ENCODE measurements at places on chromosomes 11 and 22.

- DNase-seq = no peak
Measured at GRCh38 chr11:78193806-78194205, 5.1 kb downstream of the USP35 start.

DNA sequence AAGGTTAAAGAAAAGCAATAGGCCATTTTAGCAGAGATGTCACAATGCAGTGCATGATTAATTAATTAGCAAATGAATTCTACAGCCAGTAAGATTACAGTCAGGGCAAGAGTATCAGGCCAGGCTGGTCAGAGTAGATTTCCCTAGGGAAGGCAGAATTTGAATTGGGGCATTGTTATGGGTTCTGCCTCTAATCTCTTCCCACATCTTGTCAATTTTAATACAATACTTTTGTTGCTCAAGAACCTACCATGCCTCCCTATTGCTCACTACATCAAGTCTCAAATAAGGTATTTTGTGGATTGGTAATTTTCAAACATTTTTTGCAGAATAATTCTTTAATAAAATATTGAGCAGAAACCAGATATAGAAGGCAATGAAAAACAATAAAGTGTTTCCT lies 103.7 kb downstream of the CCDC81 start:
- no peak for DNase-seq

DNA sequence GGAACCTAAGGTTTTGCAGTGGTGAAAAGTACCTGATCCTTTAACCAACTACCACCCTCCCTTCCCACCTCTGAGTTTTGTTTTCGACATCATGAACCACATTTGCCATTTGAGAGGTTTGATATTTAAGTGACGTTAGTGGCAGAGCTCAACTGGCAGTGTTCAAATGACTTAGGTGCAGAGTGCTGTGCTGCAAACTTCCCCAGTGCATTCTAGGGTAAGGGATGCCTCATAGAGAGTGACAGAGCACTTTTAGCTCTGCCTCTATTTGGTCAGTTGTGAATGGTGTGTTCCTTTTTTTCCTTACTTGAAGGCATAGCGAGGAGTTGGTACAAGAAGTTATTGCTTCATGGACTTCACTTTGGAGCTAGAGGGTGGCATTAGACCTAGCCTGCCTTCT lies 9.4 kb downstream of the BMAL1 start:
- DNase-seq = no peak

DNA sequence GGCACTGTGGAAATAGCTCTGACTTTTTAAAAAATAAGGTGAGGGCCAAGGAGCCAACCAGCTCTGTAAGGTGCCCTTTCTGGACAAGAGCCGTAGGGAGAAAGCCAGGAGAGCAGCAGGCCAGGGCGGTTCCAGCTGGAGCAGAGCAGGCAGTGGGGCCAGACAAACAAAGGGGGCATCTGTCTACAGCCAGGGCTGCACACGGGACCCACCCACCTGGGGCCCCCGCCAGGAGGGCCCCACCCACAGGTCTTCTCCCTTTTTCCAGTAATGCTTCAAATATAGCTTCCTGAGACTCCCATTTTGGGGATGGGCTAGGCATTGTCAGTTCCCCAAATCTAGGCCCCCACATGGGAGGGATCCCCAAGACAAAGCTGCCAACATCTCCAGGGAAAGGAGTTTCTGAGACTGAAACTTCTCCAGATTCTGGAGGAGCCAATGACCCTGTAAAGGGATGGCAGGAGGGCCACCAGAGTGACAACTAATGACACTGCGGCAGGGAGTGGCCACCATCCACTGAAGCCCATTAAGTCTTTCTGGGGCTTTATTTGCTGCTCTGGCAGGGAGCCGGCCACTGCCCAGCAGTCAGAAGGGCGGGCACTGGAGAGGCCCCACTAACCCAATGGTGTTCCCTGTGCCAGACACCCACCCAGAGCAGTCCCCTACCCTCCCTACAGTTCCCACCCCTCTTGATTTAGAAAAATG lies 1.9 kb downstream of the ZFTA start:
- DNase-seq = no peak

DNA sequence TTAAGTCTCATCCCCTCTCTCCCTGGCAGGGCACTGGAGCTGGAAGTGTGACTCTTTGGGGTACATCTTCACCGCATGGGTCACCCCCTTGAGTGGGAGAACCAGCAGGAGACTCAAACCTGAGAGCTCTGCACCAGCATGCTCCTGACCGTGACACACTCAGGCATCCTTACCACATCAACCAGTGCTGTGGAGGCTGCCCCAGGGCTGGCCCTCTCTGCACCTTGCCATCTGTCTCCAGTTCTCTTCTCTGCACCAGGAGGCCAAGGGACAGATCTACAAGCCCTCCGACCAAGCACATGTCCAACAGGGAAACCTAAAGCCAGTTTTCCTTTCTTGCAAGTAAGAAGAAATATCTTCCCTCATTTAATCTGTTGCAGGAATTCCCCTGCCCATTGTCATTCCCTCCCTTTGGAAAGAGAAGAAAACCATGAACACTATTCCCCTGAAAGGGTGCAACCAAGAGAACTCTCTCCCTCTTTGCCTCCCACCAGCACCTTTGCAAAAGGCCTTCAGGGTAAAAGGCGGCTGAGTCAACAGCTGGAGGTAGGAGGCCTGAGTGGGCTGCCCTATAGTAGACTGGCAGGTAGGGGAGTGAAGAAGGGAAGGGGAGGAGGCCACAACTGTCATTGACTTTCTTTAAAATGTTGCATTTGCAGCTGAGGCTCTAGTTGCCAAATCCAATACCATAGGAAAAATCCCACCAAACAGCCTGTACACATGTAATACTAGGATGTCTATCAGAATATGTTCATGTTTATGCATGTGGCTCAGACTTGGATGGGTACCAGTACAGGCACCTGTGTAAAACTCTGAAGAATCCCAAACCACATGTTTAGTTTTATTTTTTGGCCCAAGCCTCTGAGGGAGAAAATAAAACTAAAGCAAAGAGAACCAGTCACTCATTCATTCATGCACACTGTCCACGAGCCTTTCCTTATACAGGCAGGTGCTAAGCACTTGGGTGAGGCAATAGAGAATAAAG lies 117.0 kb downstream of the WT1 start:
- no peak for DNase-seq

- DNase-seq = no peak
Measured at GRCh38 chr11:103070142-103070541, 21.8 kb downstream of the DCUN1D5 start.

GRCh38 chr11:8060801-8061554 lies 20.0 kb upstream of the TUB start:
- DNase-seq = no peak
